ENCODE measurements at places on chromosomes 6 and 20.

DNA sequence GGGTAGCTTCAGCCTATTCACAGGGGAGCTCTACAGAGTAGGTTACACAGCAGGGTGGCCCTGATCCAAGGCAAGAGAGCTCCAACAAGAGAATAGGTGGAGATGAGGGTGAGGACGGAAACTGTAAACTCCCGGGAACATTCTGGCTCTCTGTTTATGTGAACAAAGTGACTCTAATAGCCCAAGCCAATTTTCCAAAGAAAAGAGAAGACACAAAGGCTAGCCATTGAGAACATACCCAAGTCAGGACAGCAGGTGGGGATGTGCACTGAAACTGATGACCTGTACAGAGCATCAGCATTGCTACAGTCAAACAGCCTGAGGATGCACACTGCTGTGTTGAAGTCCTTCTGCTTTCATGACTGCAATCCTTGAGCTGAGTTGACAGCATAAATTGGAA, 136.0 kb upstream of the TOP1 start:
- no peak for DNase-seq

DNA sequence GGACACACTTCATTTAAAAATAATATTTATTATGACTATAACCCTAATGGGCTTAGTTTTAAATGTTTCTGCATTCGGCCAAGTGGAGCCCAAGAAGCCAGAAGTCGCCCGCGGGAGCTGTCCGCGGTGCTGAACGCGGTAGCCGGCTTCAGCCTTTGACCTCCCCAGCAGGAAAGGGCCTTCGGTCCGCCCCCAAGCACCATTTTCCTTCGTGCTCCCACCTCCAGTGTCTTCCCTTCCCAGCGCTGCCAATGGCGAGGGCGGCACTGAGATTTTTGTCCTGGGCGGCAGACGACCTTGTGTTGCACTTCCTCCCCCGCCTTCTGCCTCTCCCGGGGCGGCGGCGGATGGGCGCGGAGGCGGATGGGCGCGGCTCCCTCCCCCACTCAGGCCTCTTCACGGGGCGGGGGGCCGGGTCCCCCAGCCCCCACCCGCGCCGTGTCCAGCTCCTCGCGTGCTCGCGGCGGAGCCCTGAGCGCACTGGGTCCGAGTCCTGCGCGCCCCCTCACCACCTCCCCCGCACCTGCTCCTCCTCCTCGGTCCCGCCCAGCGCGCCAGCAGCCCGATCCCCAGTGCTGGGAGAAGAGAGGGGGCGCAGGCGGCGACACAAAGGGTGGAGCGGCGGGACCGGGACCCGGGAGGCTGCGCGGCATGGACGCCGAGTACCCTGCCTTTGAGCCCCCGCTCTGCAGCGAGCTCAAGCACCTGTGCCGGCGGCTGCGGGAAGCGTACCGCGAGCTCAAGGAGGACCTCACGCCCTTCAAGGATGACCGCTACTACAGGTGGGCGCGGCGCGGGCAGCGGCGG, 23.6 kb upstream of the TMEM181 start:
- peak; percentile 88 for DNase-seq

GRCh38 chr6:113750151-113750855, 106.8 kb upstream of the MARCKS start:
- DNase-seq = no peak

- DNase-seq = no peak
Observed at GRCh38 chr6:35084511-35085203, 56.5 kb downstream of the TCP11 start.

DNA sequence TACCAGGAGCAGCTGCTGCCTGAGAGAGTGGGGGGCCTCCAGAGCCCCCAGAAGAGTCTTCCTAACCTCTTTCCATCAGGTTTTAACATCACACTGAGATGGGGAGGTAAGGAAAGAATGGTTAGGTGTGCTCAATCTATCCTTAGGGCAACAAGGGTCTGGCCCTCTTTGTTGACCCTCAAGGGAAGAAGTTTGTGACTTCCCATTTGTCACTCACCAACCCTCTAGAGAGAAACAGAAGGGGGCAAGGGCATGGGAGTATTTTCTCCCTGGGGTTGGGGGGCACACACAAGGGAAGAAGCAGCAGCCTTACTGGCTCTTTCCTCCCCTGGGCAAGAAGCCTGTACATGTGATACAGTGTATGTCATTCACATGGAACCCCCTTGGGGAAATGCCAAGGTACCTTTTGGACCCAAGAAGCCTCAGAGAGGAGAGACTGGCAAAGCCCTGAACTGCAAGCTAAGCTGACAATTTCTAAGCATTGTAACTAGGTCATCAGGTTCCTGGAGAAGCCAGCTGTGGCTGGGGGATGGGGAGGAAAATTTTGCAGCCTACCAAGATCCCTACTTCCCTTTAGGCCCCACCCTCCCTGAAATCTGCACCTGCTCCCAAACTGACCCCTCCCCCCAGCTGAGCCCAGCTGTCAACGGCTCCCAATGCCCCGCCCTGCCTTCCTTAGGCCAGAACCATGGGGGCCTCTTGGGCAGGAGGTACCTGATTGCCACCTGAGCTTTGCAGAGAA, 14.5 kb downstream of the BCL2L1 start:
- DNase-seq = no peak

DNA sequence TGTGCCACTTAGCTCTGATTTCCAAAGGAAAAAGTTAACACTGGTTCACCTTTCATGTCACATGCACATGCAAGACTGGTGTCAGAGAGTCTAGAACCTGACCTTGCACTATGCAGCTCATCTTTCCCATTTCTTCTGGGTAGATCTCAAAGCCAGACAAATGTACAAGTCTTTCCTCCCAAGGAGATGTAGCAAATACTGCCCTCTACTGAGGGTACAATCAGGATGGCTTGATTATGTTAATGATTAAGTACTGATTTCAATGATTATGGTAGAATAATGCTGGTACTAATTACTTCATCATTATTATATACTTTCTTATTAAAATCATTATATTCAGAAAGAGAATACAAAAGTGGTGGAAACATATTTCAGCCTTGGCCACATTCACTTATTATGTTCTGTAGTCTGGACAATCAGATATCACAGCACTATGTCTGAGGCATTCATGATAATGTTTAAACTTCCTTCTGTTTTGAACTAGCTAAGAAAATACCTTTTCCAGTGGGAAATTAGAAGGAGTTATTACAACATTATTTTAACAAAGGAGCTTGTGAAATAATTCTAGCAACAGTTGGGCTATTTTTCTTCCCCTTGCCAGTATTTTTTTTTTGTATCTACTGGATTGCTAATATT, 68.5 kb upstream of the FOXO3 start:
- DNase-seq = no peak

DNA sequence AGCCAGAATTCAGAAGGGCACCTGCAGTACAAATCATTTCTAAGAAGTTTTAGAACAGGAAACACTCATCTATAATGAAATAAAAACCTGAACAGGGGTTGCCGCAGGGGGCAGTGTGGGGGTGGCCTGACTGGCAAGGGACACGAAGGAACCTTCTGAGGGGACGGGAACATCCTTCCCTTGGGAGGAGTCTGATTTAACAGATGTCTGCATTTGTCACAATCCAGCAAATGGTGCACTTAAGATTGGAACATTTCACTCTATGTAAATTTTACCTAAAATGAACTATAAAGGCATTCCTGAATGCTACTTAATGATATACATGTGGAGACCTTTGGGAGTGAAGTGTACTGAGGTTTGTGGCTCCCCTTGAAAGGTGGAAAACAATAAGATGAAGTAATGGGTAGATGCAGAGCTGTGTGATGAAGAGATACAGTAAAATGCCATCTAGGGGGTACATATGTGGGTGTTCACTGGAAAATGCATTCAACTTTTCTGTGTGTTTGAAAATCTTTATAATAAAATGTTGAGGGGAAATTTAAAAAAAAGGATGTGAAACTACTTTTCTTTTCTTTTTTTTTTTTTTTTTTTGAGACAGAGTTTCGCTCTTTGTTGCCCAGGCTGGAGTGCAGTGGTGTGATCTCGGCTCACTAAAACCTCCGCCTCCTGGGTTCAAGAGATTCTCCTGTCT, 89.5 kb downstream of the SNX5 start:
- no peak for DNase-seq

DNA sequence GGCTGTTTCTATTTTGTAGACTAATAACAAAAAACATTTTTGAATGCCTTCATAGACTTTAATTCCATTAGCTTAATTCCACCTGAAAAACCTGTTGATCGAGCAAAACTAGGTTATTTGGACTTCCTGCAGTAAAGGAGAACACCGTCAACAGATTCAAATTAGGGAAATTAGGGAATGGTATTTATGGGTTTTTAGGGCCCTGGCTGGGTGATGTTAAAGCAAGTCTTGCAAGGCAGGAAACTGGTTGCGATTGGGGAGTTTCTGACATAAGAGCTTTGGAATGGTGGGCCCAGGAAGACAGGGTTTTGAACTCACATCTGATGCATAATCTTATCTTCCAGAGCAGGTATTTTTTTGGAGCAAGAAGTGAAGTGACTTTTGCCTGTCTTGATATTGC, 40.1 kb upstream of the TFAP2C start:
- DNase-seq = no peak

- no peak for DNase-seq
Observed at GRCh38 chr6:81700414-81700813, 52.1 kb downstream of the TENT5A start.

- DNase-seq = no peak
Observed at GRCh38 chr6:10643201-10643651, 51.2 kb downstream of the C6orf52 start.

DNA sequence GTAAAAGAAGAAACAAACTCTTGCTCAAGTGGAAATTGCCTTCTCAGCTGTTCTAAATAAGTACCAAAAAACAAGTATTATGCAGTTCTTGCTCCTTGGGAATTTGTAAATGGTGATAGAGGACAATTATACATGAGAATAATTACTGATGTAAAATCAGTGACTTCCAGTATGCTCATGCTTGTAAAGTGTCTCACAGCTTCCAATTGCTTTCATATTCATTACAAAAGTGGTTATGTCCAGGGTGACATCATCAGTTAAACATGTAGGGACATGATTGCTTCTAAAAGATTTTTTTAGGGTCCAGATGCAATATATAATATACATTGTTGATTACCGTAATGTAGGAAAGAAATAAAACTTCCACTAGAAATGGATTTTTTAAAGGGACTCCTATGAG, 122.8 kb upstream of the B3GAT2 start:
- DNase-seq = no peak

DNA sequence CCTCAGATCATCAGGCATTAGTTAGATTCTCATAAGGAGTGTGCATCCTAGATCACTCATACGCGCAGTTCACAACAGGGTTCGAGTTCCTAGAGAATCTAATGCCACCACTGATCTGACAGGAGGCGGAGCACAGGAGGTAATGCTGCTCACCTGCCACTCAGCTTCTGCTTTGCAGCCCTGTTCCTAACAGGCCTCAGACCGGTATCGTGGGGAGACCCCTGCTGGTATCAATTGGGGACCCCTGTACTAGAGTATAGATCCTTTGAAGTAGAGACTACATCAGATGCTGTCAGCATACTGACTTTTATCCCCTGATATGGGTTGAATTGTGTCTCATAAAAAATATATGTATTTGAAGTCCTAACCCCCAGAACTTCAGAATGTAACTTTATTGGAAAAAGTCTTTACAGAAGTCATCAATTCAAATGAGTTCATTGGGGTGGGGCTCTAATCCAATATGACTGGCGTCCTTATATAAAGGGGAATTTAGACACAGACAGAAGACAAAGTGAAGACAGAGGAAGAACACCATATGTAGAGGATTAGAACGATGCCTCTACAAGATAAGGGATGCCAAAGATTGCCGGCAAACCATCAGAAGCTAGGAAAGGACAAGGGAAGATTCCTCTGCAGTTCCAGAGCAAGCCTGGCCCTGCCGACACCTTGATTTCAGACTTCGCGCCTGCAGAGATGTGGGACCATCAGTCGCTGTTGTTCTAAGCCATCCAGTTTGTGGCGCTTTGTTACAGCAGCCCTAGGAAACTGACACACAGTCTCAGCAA, 104.4 kb upstream of the BTBD3 start:
- DNase-seq = no peak

DNA sequence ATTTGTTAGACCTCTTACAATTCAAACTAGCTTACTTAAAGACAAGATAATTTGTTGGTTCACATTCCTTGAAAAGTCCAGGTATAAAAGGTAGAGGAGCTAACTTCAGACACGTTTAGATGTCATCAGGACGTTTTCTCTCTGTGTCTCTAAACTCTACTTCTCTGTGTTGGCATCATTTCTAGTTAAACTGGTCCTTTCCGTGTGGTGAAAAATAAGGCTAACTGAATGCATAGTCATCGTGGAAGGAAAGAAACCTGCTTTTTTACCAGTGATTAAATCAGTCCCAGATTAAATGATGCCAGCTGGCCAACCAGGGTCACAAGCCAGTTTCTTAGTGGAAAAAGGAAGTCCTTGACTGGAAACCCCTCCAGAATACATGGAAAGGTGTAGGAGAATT, 168.4 kb upstream of the AHI1 start:
- no peak for DNase-seq

GRCh38 chr6:37812841-37813240, 6.7 kb upstream of the ZFAND3 start:
- no peak for DNase-seq

- DNase-seq = no peak
Observed at GRCh38 chr6:3045777-3046176, 22.5 kb upstream of the RIPK1 start.

DNA sequence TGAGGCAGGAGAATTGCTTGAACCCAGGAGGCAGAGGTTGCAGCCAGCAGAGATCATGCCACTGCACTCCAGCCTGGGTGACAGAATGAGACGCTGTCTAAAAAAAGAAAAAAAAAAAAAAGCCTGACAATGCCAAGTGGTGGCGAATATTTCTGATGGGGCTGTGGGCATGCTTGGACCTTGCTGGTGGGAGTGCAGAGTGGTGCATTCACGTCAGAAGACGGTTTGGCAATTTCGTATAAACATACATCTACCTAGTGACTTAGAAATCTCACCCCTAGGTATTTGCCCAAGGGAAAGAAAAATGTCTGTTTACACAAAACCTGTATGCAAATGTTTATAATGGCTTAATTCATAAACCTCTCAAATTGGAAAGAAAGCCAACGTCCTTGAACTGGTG, 33.6 kb downstream of the CTCFL start:
- no peak for DNase-seq

GRCh38 chr6:28005152-28005890, 48.3 kb downstream of the OR2B6 start:
- no peak for DNase-seq

- DNase-seq = peak; percentile 67
Observed at GRCh38 chr6:43668151-43669028, 19.2 kb downstream of the MRPS18A start.

GRCh38 chr20:9411833-9412232, 102.6 kb upstream of the LAMP5 start:
- DNase-seq = no peak

DNA sequence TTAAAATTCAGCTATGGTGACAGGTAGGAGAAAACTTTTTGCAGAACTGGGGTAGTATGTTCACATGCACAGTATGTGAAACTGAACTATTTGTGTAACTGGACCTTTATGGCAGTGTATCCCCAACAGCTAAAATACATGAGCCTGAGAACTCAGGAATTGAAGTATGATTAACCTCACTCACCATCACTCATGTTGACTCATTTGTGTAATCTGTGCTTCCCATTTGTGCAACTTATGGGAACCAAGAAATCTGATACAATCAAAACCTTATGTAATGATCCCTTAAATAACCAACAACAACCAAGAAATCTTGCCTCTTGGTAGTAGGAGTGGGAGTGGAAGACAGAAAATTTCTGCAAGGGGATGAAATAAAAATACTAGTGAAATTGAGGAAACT, 674.9 kb downstream of the HDGFL1 start:
- DNase-seq = no peak

GRCh38 chr20:32031007-32031958, 20.8 kb upstream of the HCK start:
- peak; percentile 66 for DNase-seq

- DNase-seq = no peak
Observed at GRCh38 chr20:43721097-43721428, 5.7 kb downstream of the GTSF1L start.
